ENCODE measurements at places on chromosomes 6 and 20.
A peak's percentile ranks its signal among the peaks of the same experiment; 100 is the strongest.

- DNase-seq = no peak
Observed at GRCh38 chr6:78243519-78243918, 590.7 kb downstream of the MEI4 start.

DNA sequence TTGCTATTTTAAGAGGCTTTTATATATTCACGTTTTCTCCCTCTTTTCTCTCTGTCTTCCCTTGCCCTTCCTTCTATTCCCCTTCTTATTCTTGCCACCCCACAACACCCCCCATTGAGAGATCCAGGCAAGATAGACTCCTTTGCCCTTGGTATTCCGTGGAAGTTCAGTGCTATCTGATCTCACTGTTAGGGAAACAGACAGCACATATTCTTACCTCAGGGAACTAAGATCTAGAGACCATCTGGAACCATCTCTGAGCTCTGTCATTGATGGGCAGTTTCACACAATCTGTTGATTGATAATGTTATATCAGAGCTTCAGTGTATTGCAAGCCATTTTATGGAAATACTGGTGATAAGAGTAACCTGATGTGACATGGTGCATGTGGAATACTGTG, 228.8 kb downstream of the ARID1B start:
- no peak for DNase-seq

DNA sequence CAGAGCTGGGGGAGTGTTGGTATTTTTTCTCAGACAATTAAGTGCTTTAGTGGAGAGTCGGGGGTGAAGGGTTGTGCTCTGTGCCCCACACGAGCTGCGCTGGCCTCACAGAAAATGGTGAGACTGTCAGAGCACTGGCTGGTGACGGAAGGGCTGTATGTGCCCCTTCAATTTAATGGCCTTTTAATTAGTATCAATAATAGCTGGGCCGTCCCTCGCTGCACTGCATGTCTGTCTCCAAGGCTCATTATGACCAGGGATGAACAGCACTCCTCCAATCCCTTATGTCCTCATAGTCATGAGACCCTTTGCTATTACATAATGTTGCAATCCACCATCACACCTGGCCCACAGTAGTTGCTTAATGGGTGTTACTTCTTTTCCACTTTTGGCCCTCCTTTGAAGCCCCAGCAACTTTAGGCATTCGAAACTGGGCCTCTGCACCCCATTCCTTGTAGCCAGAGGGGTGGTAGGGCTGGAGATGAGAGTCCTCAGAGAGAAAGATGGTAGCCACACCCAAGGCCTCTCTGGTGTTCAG, 9.5 kb upstream of the RALY start:
- no peak for DNase-seq

GRCh38 chr20:1868856-1869255, 26.4 kb upstream of the SIRPA start:
- no peak for DNase-seq

- DNase-seq = no peak
Observed at GRCh38 chr6:48664826-48665225, 553.8 kb upstream of the PTCHD4 start.

- DNase-seq = no peak
Observed at GRCh38 chr6:115668211-115668610, 392.5 kb downstream of the FRK start.

- DNase-seq = no peak
Observed at GRCh38 chr6:69022993-69023392, 387.9 kb downstream of the ADGRB3 start.

DNA sequence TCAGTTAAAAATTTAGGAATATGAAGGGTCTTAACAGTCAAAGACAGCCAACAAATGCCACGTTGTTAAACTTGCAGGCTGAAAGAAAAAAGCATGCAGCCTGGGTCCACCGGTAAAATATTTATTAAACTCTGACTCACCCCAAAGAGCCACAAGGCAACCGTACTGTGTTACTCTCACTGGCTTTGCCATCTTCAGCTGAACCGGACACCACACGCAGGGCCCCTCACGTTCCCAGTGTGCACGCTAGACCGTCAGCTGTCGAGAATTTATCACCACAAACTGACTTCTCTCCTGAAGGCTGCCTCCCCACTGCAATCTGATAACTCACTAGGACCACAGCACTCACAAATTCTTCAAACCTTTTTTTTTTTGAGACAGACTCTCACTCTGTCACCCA, 30.7 kb downstream of the HUS1B start:
- DNase-seq = no peak

- DNase-seq = no peak
Observed at GRCh38 chr6:6584310-6585002, 4.1 kb upstream of the LY86 start.

- peak; percentile 24 for DNase-seq
Observed at GRCh38 chr20:3687655-3688054, 5.8 kb upstream of the ADAM33 start.
